ENCODE measurements at places on chromosomes 7 and 10. TPM values are rescaled to one million over a fixed set of nuclear protein-coding genes. Genes with fewer than 3 reads are reported as not detected.

DNA sequence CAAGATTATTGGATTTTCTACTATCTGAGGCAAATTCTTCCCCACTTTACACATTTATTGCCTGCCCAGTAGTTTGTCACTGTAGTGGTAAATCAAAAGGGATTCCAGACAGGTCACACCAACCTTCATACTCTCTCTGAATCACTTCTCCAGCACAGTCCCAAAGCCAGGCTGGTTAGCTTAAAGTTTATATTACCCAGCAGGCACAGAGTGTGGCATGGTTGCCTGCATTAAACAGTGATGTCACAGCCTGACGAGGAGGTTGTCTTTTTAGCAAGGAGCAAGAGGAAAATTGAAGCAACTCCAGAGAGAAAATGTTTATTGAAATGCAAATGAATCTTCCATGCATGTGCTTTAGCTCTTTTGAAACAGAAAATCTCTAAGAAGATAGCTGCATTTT is 375.5 kb upstream of the CELF2 start:
- no peaks in the 10 kb centered on the region for H3K36me3 ChIP-seq
- H3K27ac ChIP-seq = no peak overlapping the region
- H3K4me3 ChIP-seq = no peak overlapping the region
- H3K27me3 ChIP-seq = peaks cover 27% of the 10 kb centered on the region
- no peaks in the 10 kb centered on the region for H3K4me1 ChIP-seq
- no peak for DNase-seq

- no peaks in the 10 kb centered on the region for H3K27me3 ChIP-seq
- no peaks in the 10 kb centered on the region for H3K36me3 ChIP-seq
- H3K27ac ChIP-seq = no peak overlapping the region
- no peak overlapping the region for H3K4me3 ChIP-seq
Observed at GRCh38 chr7:66246554-66247171, 41.5 kb downstream of the TPST1 start.

DNA sequence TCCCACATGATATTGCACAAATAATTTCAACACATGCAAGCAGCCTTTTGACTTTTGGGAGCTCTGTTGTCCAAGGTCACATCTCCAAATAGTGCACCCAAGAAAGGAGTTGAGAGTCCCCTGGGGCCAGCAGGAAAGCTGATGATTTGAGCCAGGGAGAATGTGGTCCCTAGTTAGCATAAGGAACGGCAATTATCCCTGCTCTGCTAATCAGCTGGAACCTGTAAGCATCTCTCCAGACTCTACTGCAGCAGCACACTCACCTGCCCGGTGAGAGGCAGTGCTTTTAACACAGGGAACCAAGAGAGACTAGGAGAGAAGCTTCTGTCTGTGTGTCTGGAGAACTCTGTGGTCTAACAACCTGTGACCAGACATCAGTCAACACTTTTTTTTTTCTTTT is 17.0 kb downstream of the TRPV5 start:
- no peaks in the 10 kb centered on the region for H3K4me1 ChIP-seq
- H3K36me3 ChIP-seq = no peaks in the 10 kb centered on the region
- peaks cover 2% of the 10 kb centered on the region for H3K27me3 ChIP-seq
- DNase-seq = no peak
- no peak overlapping the region for H3K27ac ChIP-seq

- no peaks in the 10 kb centered on the region for H3K4me1 ChIP-seq
- DNase-seq = no peak
- no peaks in the 10 kb centered on the region for H3K36me3 ChIP-seq
- no peak overlapping the region for H3K27ac ChIP-seq
- H3K4me3 ChIP-seq = no peak overlapping the region
Observed at GRCh38 chr7:121192834-121193233, 136.0 kb upstream of the WNT16 start.

DNA sequence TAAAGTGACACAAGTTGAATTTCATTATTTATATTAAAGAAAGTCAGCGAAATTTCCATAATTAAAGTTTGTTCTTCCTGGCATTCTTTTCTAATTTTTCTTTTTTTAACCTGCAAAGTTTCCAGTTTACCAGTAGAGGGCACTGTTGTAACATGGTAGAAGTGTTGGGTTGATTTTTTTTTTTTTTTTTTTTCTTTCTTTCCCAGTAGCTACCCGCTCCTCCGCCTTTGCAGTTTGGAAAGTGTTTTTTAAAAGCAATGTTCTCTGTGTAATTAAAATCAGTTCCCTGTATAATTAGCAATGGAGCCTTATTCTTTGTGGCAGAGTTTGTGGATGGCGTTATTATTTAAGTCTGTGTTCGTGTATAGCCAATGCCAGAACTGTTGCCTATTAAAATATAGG is 53.7 kb downstream of the TAF3 start:
- H3K27me3 ChIP-seq = no peaks in the 10 kb centered on the region
- H3K36me3 ChIP-seq = no peaks in the 10 kb centered on the region
- H3K27ac ChIP-seq = no peak overlapping the region
- peak overlapping the region; percentile 64 for H3K4me3 ChIP-seq

DNA sequence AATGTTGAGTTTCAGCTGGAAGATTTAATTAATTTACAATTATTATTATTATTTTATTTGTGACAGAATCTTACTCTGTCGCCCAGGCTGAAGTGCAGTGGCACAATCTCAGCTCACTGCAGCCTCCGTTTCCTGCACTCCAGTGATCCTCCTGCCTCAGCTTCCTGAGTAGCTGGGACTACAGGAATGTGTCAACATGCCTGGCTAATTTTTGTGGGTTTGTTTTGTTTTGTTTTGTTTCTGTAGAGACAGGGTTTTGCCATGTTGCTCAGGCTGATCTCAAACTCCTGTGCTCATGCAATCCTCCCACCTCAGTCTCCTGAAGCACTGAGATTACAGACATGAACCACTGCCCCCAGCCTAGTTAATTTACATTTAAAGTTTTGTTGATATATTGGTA is 93.8 kb upstream of the MEOX2 start:
- no peaks in the 10 kb centered on the region for H3K4me1 ChIP-seq
- no peaks in the 10 kb centered on the region for H3K36me3 ChIP-seq
- no peaks in the 10 kb centered on the region for H3K27me3 ChIP-seq
- no peak for DNase-seq

DNA sequence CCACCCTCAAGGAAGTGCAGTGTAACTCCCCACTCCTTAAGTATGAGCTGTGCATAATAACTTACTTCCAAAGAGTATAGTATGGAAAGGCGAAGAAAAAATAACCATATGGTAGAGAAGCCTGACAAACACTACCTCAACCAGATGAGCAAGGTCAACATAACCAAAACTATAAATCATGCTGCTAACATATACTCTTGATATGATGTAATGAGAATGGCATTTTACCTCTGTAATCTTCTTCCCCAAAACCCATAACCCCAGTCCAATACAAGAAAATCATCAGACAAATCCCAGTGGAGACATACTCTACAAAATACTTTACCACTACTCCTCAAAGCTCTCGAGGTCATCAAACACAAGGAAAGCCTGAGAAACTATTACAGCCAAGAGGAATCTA is 15.8 kb downstream of the OSBPL3 start:
- no peak overlapping the region for H3K4me3 ChIP-seq
- H3K4me1 ChIP-seq = peaks cover 74% of the 10 kb centered on the region
- no peak overlapping the region for H3K27ac ChIP-seq
- H3K36me3 ChIP-seq = no peaks in the 10 kb centered on the region
- H3K27me3 ChIP-seq = no peaks in the 10 kb centered on the region

Gene TAF3
- total RNA-seq = 12.8 TPM

DNA sequence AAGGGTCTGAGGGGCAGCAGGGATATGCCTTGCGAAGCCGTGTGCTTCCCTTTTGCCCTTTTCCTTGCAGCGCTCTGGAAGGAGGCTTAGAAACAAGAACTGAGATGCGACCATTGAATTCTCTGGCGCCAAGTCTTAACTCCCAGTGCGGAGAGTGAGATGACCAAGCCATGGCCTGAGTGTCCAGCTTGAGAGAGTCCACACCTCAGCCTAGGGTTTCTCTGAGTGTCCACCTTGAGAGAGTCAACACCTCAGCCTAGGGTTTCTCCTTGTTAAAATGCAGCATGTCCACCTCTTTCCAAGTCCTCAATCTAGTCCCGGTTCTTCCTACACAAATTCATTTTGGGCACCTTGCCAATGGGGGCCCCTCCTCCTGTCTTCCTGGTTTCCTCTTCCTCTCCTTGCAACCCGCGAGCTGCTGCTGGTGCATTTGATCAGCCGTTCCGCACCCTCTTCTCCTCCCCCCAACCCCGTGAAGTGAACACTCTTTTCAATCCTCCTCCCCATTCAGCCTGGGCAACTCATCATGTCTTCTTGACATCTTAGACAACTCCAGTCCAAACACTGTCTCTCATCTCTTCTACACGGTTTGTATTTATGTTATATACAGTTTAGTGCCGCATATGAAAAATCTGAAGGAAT is 178.2 kb upstream of the PITRM1 start:
- H3K27me3 ChIP-seq = peaks cover 9% of the 10 kb centered on the region
- H3K27ac ChIP-seq = no peak overlapping the region
- no peaks in the 10 kb centered on the region for H3K36me3 ChIP-seq

All from activated naive CD4-positive, alpha-beta T cell treated with anti-CD3 and anti-CD28 coated beads for 36 hours (primary cell).